Right cardiac atrium (tissue), 5 donors: ENCODE measurements at places on chromosomes 5 and 9. TPM values are rescaled to one million over a fixed set of nuclear protein-coding genes. Genes with fewer than 3 reads are reported as not detected.

SLC6A3 gene
- total RNA-seq = not detected

INSYN2B gene
- 1.4 TPM for total RNA-seq

CDH18 gene
- not detected for total RNA-seq

ATP6V0E1 gene
- total RNA-seq = 221 TPM

SLC6A18 gene
- total RNA-seq = not detected

QRFP gene
- not detected for total RNA-seq

CEL gene
- 2.9 TPM for total RNA-seq

TRUB2 gene
- total RNA-seq = 29.0 TPM

HK3 gene
- 15.4 TPM for total RNA-seq

AQP7 gene
- total RNA-seq = 68.6 TPM

TMEM174 gene
- not detected for total RNA-seq

NDST1 gene
- 67.8 TPM for total RNA-seq
